A549 treated with CpdA at 1 μM for 4 hours (cell line): ENCODE measurements at places on chromosomes 6 and 20. TPM values are rescaled to one million over a fixed set of nuclear protein-coding genes. Genes with fewer than 3 reads are reported as not detected.

Gene PXDC1
- 13.4 to 16.9 TPM (median 15.2 TPM) in 5 replicates for total RNA-seq

Gene FLRT3
- total RNA-seq = 1.8 to 2.1 TPM (median 2.0 TPM) in 5 replicates

Gene TBXT
- total RNA-seq = not detected in 5 replicates

Gene HLA-DQA1
- not detected in 5 replicates for total RNA-seq

Gene SLC13A3
- 0.05 to 0.09 TPM in 2 of 5 replicates, not detected in the others for total RNA-seq

Gene ANKRD66
- not detected in 5 replicates for total RNA-seq

Gene C6orf58
- 0.14 to 0.21 TPM (median 0.21 TPM) in 3 of 5 replicates, not detected in the others for total RNA-seq

Gene ULBP3
- total RNA-seq = 3.6 to 4.0 TPM (median 3.7 TPM) in 5 replicates

Gene PFDN6
- total RNA-seq = 103 to 126 TPM (median 110 TPM) in 5 replicates

Gene MLIP
- not detected in 5 replicates for total RNA-seq

Gene IL17A
- total RNA-seq = not detected in 5 replicates

Gene KIF6
- 0.17 to 0.48 TPM (median 0.22 TPM) in 5 replicates for total RNA-seq

Gene VIP
- total RNA-seq = not detected in 5 replicates

Gene BFSP1
- 4.2 to 5.0 TPM (median 4.6 TPM) in 5 replicates for total RNA-seq

Gene RNF39
- 0.03 TPM in 1 of 5 replicates, not detected in the others for total RNA-seq

Gene ARMC2
- total RNA-seq = 1.4 to 2.3 TPM (median 1.9 TPM) in 5 replicates

Gene EPB41L1
- total RNA-seq = 52.6 to 63.3 TPM (median 62.2 TPM) in 5 replicates

Gene TGM3
- total RNA-seq = 0.03 to 0.21 TPM (median 0.07 TPM) in 3 of 5 replicates, not detected in the others

Gene BPIFB2
- not detected in 5 replicates for total RNA-seq

Gene SNX21
- total RNA-seq = 8.7 to 13.2 TPM (median 11.3 TPM) in 5 replicates

Gene LPA
- total RNA-seq = 0.01 to 0.02 TPM in 2 of 5 replicates, not detected in the others

Gene CSNK2A1
- 146 to 171 TPM (median 156 TPM) in 5 replicates for total RNA-seq

Gene AURKA
- 107 to 121 TPM (median 117 TPM) in 5 replicates for total RNA-seq

Gene NTSR1
- 0.09 to 0.45 TPM (median 0.16 TPM) in 5 replicates for total RNA-seq

Gene VEGFA
- 25.6 to 32.8 TPM (median 31.8 TPM) in 5 replicates for total RNA-seq

Gene PRPH2
- total RNA-seq = not detected in 5 replicates

Gene SIM1
- total RNA-seq = not detected in 5 replicates

Gene PTGIS
- total RNA-seq = 0.02 TPM in 2 of 5 replicates, not detected in the others

Gene FKBP1C
- total RNA-seq = 1.7 to 2.7 TPM (median 1.9 TPM) in 5 replicates

Gene SRSF12
- total RNA-seq = 0.68 to 1.3 TPM (median 0.84 TPM) in 5 replicates

Gene FBXO30
- total RNA-seq = 5.8 to 7.5 TPM (median 6.6 TPM) in 5 replicates

Gene VWA7
- total RNA-seq = 0.61 to 2.0 TPM (median 1.5 TPM) in 5 replicates

Gene SERPINB1
- total RNA-seq = 47.3 to 55.2 TPM (median 50.6 TPM) in 5 replicates

Gene PRSS16
- 3.1 to 4.7 TPM (median 4.0 TPM) in 5 replicates for total RNA-seq

Gene LRFN2
- not detected in 5 replicates for total RNA-seq

Gene SNAI1
- 11.6 to 21.6 TPM (median 19.3 TPM) in 5 replicates for total RNA-seq

Gene GPX5
- total RNA-seq = not detected in 5 replicates
